ENCODE measurements at places on chromosomes 4 and X. TPM values are rescaled to one million over a fixed set of nuclear protein-coding genes. Genes with fewer than 3 reads are reported as not detected.

DNA sequence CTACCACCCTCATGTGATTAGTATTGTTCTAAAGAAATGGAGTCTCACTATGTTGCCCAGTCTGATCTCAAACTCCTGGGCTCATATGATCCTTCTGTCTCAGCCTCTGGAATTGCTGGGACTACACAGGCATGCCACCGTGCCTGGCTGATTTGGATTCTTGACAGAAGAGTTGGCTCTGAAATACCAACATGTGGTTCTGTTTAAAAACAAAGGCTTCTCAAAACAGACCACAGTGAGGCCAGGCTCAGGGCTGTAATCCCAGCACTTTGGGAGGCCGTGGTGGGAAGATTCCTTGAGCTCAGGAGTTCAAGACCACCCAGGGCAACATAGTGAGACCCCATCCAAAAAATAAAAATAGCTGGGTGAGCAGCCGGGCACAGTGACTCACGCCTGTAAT is 126.7 kb downstream of the DHRSX start:
- no peak for DNase-seq

Gene SULT1E1
- not detected for total RNA-seq

GRCh38 chr4:147617841-147618691 is 869 bp downstream of the TMEM184C start:
- peak; percentile 55 for DNase-seq

DNA sequence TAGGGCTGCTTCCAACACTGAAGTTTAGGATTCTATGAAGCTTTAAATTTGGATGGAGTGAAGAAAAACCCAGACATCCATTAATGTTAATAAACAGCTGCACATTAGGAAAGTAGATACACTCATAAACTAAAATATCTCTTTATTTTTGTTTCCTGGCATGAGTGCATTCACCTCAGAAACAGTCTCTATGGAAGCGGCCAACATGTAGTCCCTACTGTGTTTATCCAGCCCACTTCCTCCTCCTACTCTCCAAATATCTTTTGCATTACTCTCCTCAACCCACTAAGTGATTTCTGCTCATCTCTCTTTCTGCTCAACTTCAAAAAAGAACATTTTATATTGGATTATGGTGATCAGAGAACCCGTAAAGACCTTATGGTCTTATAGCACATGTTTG is 180.3 kb upstream of the MXRA5 start:
- DNase-seq: no peak

Gene BMPR1B
- total RNA-seq: 15.5 TPM

GRCh38 chr4:24517676-24518075 is 66.7 kb downstream of the DHX15 start:
- no peak for DNase-seq

DNA sequence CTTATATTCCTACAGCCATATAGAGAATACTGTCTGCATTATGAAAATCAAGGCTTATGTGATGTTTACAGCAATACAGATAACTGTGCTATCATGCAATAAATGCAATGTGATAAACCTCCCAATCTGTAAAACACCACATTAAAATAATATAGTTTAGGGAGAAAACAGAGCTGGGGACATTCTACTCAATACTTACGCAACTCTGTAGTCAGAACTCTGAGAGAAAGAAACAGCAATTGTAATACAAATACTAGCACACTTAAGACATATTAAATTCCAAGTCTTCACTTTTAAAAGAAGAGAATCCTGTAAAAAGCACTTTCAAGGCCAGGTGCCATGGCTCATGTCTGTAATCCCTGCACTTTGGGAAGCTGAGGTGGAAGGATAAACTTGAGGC is 61.4 kb downstream of the ANKRD17 start:
- no peak for DNase-seq

- DNase-seq: no peak
These were observed 477.1 kb downstream of the DTHD1 start for GRCh38 chr4:36758312-36759178.

Measured in esophagus muscularis mucosa (tissue), 4 donors.